ENCODE measurements at places on chromosomes 4 and X.
A peak's percentile ranks its signal among the peaks of the same experiment; 100 is the strongest.

- no peak for DNase-seq
Measured at GRCh38 chr4:88033309-88033708, 25.9 kb downstream of the PKD2 start.

GRCh38 chrX:71533851-71534561 is 1.1 kb downstream of the OGT start:
- peak; percentile 73 for DNase-seq

GRCh38 chrX:150616179-150616862 is 47.9 kb downstream of the MTM1 start:
- no peak for DNase-seq

DNA sequence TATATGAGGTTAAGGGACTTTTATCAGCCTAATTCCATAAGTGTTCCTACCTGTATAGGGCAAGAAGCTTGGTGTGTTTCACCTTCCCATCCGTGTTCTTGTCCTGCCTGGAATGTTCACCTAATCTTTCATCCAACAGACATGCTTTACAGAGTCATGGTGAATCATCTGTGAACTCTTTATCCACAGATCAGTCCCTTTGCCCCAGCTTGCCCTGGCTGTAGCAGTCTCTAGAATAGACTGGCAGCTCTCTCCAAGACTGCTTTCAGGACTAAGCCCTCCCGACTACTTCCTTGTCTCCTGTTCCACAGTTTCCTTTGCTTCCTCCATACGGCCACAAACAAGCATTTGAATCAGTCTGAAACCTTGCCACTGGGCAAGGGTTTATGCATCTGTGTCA is 177.9 kb upstream of the IL15 start:
- DNase-seq: no peak

DNA sequence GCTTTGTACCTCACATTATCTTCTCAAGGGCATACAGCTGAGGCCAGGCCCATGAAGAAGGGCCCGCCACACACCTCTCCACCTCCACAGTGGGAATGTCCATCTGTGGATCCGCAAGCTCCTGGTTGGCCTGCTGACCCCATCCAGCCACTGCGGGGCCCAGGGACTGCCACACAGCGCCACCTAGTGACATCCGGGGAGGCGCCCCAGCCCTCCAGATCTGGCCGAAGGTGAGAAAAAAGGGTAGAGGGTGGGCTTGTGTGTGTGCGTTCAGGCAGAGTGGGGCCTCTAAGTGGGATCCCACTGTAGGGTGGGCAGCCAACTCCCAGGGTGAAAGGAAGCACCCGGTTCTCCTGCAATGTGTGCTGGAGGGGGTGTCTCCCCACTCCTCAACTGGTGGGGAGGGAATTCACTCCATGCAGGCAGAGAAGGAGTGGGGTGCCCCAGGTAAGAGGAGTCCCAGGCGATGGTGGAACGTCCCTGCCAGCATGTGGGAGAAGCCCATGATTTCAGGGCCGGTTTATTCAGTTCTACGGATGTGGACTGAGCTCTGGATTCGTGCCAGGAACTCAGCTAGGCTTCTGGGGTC is 117.3 kb downstream of the ENPP6 start:
- no peak for DNase-seq

GRCh38 chr4:146112389-146112788 is 63.1 kb upstream of the LSM6 start:
- no peak for DNase-seq

DNA sequence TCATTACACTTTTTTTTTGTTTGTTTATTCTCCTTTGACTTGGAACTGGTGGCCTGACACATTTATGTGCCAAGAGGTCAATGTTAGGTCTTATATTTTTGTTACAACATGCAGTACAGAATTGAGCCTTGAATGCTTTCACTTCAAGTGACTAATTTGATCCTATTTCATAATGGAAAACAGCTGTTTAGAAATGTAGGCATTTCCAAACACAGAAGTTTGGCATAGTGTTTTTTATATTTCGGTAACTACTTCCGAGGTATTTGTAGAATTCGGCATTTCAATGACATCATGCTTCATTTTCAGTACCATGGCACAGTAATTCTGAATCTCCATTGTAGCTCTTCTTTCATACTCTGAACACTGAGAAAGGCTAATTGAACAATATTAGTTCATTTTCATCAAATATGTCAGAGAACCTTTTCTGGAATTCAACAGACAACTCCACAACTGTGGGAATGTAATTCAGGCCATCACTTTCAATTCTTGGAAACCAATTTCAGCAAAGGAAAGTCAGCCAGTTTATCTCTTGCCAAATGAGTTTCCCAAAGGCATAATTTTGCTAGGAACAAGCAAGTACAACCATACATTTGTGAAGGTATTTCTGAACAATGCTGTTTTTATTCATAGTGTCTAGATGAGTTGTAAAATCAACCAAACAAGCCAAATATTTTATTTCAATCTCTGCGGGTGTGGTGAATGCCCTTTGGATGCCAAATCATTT is 11.4 kb downstream of the FAM120C start:
- DNase-seq: no peak

DNA sequence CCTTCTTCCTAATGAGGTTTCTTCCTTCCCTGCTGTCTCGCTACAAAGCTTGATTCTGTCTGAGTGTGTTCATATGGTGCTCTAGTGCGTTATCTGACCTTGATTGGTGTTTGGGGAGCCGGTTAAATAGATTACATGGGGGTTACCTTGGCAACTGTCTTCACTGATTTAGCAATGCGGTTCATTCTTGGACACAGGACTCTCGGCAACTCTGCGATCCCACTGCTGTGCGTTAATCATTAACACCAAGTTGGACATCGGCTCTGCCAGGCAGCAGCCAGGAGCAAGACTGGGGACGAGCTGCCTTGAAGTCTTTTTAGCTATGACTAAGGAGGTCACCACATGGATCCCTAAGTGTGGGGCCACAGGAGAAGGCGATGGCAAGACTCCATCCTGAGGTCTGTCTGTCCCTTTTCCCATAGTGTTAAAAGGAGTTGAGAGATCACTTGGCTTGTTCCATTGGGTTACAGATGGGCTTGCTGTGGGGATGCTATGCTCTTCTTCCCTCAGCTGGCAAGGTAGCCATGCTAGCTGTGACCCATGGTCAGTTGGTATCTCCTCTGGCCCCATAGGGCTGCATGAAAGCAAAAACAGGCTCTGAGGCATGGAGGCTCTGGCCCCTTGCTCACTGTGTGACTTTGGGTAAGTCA is 93.4 kb upstream of the MAMLD1 start:
- no peak for DNase-seq

GRCh38 chrX:33784548-33784947 is 347.6 kb downstream of the FAM47A start:
- no peak for DNase-seq

DNA sequence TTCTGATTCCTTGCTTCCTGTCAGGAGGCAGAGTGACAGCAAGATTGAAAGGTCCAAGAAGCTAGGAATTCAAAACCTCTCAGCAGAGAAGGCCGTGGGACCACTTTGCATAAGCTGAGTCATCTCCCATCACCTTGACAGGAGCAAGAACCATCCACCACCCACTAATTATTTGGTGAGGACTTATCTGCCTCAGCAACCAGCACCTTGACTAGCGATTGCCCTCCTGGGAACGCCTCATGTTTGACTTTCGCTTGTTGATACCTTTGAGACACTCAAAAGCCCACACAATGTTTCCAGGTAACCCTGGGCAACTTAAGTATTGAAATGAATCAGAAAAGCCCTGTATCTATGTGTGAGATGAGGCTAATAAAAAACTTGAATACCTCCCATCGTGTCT is 233.5 kb upstream of the GYPA start:
- no peak for DNase-seq

DNA sequence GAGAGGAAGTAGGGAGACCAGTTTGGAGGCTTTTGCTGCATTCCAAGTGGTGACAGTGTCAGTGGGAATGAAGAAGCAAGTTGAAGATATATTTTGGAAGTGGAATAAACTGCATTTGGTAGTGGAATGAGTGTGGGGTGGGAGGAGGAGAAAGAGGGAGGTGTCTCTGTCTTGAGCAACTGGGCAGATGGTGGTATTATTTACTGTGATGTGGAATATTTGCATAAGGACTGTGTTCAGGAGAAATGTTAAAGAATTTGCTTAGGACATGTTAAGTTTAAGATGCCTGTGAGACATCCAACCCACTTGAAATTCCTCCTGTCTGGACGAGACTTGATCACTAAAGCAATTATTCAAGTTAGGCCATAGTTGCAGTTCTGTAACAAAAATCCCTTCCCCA is 448.9 kb upstream of the AMOT start:
- DNase-seq: no peak

DNA sequence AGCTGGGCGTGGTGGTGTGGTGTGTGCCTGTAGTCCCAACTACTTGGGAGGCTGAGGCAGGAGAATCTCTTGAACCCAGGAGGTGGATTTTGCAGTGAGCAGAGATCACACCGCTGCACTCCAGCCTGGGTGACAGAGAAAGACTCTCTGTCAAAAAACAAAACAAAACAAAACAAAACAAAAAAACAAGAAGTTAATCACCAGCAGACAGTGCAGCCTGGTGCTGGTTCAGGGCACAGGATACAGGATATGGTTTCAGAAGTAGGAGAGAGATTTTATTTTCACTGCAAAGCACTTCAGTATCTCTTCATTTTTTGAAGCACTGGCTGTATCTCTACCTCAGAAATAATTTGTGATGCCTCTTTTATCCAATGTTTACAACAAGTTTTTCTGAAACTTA is 1222.9 kb upstream of the PRKX start:
- no peak for DNase-seq

GRCh38 chrX:115535421-115535820 is 25.6 kb upstream of the PLS3 start:
- DNase-seq: no peak

DNA sequence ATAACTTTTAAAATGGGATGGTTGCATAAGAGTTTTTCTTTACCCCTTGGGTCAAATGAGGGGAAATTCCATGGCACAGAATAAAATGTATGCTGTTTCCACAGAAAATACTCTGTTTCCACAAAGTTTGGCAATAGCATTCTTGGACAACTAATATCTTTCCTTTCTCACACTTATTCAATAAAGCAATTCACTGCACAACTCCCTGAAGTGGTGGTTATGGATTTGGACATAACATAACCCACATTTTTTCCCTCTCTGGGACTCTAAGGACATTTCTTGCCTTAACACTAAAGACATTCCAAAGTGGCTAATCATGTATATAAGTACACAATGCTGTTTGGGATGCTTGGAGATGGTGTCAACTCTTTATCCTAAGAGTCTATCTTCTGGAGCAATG is 51.7 kb upstream of the GPM6B start:
- no peak for DNase-seq

DNA sequence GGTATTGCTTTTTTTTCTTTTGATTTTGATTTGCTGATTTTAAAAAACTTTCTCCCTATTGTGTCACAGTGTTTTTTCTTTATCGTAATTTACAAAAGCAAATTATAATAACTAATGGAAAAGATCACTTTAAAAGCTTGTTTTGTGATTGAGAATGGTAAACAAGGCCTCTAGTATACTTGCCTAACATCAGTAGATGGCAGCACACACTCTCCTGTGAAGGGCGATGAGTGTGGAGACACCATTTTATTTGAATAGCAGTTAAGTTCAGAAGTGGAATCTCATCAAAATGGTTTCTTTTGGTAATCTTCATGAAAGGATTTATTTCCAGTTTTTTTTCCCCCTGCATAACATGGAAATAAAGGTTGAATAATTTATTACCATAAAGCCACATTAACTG is 72.3 kb downstream of the PAK3 start:
- no peak for DNase-seq

GRCh38 chr4:8058031-8058479 is 100.6 kb downstream of the ABLIM2 start:
- no peak for DNase-seq

- no peak for DNase-seq
Measured at GRCh38 chr4:109755656-109756055, 25.8 kb upstream of the PLA2G12A start.

DNA sequence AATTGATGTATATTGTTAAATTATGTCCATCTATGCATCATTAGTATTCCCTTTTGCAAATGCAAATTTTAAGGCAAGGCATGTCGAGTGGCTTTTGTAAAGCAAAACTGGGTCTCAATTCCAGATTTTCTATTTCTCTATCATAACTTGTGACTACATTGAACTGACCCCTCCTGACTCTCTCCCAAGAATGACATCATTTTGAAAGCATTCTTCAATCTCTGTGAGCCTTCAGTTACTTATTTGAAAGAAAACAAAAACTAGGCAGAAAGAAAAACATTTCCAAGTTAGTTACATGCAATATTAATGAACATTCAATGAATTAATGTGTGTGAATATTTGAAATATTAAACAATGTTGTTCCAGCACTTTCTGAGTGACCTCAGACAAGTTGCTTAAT is 314.3 kb upstream of the CLNK start:
- DNase-seq: no peak

DNA sequence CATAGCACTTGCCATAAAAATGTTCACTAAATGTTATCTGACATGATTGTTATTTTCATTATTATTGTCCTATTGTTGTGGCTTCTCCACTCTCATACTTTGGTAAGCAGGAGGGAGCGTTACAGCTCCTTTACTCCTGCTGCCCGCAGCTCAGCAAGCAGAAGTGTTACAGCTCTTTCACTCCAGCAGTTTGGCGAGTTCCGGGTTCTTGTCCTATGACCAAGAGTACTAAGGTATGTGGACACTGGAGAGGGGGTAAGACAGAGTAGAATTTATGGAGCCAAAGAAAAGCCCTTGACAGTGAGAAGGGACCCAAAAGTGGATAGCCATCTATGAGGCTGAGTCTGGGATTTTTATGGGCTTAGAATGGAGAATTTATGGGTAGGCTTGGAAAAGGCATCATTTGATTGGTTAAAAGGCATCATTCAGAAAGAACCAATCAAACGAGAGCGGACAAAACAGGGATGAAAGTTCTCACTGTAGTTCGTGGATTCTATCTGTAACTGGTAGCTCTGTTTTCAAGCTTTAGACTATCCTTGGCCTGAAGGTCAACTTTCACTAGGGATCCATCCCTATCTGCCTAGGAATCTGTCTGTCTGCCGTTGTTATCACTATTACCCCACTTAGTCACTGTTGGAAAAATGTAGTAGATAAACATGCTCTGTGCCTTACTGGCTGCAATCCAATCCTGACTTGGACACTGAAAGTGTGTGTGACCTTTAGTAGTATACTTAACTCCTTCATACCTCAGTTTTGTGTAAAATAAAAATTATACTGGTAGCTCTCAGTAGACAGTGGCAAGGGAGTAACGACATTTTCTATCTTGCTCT is 545.6 kb upstream of the LCORL start:
- no peak for DNase-seq

- DNase-seq: no peak
Measured at GRCh38 chrX:56986138-56986537, 9.2 kb downstream of the SPIN3 start.

DNA sequence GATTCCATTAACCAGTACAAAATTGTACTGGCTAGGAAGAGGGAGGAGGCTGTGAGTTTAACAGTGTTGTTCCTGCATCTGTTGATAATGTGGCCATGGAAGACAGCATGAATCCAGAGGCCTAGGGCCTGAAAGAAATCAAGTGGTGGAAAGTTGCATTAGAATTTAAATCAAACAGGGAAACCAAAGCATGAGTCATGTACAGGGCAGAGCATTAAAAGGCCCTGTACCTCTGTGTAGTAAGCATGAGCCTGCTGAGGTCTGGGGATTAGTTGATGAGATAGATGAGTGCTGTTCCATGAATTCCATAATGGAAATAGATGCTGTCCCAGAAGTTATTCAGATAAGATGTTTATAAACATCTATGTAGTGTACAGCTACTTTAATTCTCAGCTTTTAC is 58.3 kb downstream of the MID1IP1 start:
- DNase-seq: no peak

GRCh38 chr4:123017636-123018395 is 95.4 kb upstream of the NUDT6 start:
- no peak for DNase-seq
